Vagina (tissue), 2 donors: ENCODE measurements at places on chromosomes 13 and 19.

- no peak for DNase-seq
Observed at GRCh38 chr13:28346154-28346553, 148.8 kb downstream of the FLT1 start.

DNA sequence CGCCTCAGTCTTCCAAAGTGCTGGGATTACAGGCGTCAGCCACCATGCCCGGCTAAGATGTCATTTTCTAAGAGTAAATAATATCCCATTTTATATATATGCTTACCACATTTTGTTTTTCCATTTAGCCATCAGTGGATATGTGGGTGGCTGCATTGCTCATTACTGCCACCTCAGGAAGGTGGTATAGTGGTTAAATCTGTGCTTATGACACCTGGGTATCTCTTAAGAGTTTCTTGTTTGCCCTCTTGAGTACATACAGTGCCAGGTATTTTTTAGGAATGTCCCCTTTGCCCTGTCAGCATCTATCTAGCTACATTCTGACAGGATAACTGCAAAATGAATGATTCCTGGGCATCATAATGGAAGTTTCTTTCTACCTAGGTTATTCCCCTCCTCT is 14.6 kb downstream of the ZNF69 start:
- no peak for DNase-seq

DNA sequence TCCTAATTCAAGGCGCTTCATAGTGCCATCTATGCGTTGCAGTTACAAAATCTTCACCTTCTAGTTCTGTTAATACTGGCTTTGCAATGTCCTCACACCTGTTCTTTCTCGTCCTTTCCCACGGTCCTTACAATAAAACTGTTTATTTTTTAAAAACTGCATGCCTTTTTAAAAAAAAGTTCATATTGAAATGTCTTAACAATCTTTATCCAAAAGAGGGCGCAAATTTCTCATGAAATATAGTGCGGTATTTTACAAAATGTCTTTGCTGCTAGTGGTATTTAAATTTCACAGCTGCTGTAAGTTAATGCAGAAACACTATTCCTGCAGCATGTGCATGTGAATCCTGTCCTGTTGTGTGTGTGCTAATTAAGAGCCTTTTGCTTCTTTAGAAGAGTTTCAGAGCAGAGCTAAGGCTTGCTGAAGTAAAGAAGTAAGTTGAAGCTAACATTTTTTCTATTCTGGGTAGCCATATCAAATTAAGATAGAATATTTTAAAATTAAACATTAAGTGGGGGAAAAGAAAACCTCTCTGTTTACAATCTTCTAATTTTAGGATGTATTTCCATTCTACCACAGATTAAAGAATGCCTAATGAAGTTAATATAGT is 15.8 kb upstream of the CLDN10 start:
- no peak for DNase-seq

DNA sequence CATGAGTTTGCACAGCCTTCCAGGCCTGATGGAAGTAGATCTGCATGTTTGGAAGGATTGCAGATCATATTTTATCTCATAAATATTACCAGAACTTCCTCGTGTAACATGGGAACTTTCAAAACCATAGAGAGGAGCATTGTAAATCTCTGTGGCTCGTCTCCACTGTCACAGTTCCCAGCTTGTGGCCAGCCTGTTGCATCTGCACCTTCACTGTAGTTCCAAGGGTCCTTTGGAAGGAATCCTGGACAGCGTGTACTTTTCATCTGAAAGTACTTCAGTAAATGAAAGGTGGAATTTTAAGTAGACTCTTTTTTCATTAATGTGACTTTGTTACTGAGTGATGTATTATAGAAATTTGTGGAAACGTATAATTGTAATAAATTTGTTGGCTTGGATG is 105.4 kb downstream of the ATP11A start:
- no peak for DNase-seq

GRCh38 chr13:113754691-113755090 is 4.3 kb upstream of the TMEM255B start:
- DNase-seq, result no peak

DNA sequence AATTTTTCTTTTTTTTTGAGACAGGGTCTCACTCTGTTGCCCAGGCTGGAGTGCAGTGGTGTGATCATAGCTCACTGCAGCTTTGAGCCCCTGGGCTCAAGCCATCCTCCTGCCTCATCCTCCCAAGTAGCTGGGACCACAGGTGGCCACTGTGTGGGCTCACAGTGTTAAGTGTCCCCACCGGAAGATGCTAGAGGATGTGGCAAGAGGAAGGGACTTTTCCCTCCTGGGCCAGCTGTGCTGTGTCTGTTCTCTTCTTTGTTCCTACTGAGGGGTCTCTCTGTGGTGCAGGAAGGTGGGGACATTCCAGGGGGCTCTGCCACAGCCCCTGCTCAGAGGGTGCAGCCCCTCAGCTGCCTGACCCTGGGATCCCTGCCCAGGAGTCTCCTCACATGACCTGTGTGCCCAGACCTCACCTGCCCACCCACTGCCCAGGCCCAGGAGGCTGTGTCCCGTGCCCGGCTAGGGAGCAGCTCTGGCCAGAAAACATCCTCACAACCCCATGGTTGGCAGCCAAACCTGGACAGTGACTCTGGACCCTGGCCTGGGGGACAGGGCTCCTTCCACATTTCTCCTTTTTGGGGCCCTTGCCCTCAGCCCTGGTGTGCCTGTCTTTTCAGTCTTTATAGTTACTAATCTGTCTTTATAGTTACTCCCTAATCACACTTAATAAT is 14.4 kb upstream of the ANKRD10 start:
- DNase-seq, result no peak
